Stomach (tissue), 19 donors: ENCODE measurements at places on chromosomes 7 and 10. TPM values are rescaled to one million over a fixed set of nuclear protein-coding genes. Genes with fewer than 3 reads are reported as not detected.

Gene GSDME
- 2.6 TPM for polyA plus RNA-seq

Gene STAM
- 6.8 TPM for polyA plus RNA-seq

Gene PALD1
- 3.0 TPM for polyA plus RNA-seq

Gene C10orf62
- polyA plus RNA-seq: not detected

Gene SLC16A12
- 0.06 TPM for polyA plus RNA-seq

Gene ZNF680
- polyA plus RNA-seq: 3.8 TPM

Gene AVPI1
- polyA plus RNA-seq: 23.5 TPM

Gene GATA3
- 0.46 TPM for polyA plus RNA-seq

Gene NPFFR1
- polyA plus RNA-seq: 0.05 TPM

Gene CCDC201
- polyA plus RNA-seq: not detected

Gene SSMEM1
- polyA plus RNA-seq: not detected

Gene TIMM23
- polyA plus RNA-seq: 54.1 TPM

Gene RAMP3
- polyA plus RNA-seq: 10.3 TPM

Gene SFRP4
- 0.37 TPM for polyA plus RNA-seq

Gene IQCE
- polyA plus RNA-seq: 3.0 TPM

Gene SPDYE16
- not detected for polyA plus RNA-seq

Gene C7orf33
- polyA plus RNA-seq: not detected

Gene INTS15
- 9.3 TPM for polyA plus RNA-seq

Gene AASS
- polyA plus RNA-seq: 8.0 TPM

Gene PLXDC2
- 2.1 TPM for polyA plus RNA-seq

Gene CALML5
- 16.2 TPM for polyA plus RNA-seq

Gene KCNK18
- polyA plus RNA-seq: not detected

Gene COX19
- polyA plus RNA-seq: 6.5 TPM

Gene TMEM229A
- 0.35 TPM for polyA plus RNA-seq

Gene ITPRID1
- polyA plus RNA-seq: not detected

Gene NPTX2
- 3.2 TPM for polyA plus RNA-seq
